ENCODE measurements at places on chromosomes 5 and 9.

DNA sequence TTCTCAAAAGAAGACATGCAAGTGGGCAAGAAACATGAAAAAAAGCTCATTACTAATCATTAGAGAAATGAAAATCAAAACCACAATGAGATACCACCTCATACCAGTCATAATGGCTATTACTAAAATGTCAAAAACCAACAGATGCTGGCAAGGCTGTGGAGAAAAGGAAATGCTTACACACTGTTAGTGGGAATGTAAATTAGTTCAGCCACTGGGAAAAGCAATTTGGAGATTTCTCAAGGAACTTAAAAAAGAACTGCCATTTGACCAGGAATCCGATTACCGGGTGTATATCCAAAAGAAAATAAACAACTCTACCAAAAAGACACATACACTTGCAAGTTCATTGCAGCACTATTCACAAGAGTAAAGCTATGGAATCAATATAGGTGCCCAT, 595.4 kb upstream of the RIOK2 start:
- no peak for DNase-seq

- DNase-seq: no peak
These were observed 319.2 kb downstream of the SLCO4C1 start for GRCh38 chr5:101976933-101977332.

DNA sequence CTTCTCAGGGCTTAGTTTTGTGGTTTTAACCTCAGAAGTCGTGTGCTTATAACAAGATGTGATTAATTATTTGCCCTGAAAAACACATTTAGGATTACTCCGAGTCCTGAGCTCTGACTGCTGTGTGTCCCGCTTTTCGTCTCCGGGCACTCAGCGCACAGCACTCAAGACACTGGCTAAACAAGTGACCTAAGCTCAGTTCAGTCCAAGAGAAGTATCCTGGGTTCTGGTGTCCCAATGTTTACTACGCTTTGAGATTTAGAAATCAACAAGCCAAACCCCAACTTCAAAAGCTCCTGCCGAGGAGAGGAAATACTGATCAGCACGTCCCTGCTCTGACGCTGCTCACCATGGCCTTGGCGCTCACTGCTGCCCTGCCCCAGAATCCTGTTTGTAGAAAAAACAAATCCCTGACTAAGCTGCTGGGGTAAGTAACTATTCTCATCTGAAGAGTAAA, 53.2 kb downstream of the IPPK start:
- DNase-seq: no peak

GRCh38 chr5:138601444-138601843, 26.2 kb upstream of the HSPA9 start:
- DNase-seq: no peak

DNA sequence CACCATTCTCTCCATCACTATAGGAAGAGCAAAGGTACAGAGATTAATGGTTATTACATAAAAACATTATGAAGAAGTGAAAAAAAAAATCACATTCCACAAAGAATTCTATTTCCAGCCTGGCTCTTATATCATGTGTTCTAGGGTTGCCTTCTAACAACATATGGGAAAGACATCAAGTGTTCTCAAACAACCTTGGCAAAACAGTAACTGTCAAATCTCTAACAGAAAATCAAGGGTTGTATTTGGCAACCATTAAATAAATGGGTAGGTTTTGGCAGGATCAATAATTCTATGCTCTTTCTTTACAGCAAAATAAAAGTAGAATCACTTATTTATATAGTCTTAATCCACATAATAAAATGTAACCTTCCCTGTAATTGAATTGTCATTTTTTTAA, 728.9 kb downstream of the MAT2B start:
- no peak for DNase-seq

- no peak for DNase-seq
These were observed 3.3 kb downstream of the TMEM174 start for GRCh38 chr5:73176250-73176649.

GRCh38 chr5:156595132-156595787, 254.8 kb upstream of the PPP1R2B start:
- DNase-seq: no peak

GRCh38 chr5:119032656-119033055, 38.2 kb upstream of the DMXL1 start:
- DNase-seq: no peak

- no peak for DNase-seq
These were observed 34.2 kb downstream of the ANP32B start for GRCh38 chr9:98017306-98017705.

GRCh38 chr9:114084282-114085073, 6.4 kb upstream of the AMBP start:
- DNase-seq: no peak

GRCh38 chr5:154559398-154560276, 81.6 kb upstream of the HAND1 start:
- DNase-seq: no peak
